ENCODE measurements at places on chromosomes 6 and 20.

DNA sequence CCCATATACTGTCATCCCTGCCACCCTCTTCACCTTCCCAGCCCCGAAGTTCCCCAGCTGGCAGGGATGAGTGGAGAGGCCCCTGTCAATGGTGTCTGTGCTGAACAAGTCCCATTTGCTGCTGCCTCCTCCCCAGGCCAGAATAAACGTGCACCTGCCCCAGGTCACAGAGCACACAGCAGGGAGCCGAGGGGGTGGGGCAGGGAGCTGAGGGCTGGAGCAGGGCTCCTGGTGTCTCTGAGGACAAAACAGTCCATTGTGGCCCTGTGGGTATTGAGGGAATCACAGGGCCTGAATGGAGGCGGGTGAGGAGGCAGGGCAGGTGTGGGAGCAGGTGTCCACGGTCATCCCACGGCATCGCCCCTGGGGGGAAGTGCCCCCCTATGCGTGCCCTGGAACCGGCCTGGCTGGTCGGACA is 55.8 kb downstream of the SNAI1 start:
- no peak for DNase-seq

DNA sequence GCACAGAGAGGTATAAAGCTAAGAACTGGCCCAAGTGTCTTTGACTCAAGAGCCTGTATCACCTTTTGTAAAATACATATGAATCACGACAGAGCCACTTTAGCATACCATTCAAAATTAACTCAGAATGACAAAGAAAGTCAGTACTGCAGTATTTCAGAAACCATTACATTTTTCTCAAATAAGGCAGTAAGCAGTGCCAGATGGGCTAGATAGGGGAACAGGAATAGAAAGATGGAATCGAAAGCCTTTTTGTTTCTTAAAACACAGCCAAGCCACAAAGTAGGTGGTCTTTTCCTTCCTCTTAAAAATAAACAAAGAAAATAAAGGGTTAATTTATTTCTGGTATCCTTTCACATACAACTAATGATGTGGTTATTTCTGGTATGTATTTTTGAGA is 10.3 kb downstream of the CLDN20 start:
- DNase-seq = no peak

DNA sequence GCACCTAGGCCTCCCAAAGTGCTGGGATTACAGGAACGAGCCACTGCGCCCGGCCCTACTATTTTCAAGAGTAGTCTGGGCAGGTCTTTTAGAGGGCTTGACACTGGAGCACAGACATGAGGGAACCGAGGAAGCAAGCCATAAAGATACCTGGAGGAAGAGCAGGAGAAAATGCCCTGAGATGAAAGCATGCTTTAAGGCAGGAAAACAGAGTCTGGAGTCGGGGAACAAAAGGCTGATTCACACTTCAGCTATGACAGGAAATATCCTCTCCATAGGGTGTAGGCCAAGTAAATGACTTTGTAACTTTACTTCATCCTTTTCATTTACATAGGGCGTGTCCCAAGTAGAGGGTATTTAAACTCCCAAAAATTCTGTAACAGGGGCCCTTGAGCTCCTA is 4.3 kb upstream of the SERINC3 start:
- DNase-seq = no peak

DNA sequence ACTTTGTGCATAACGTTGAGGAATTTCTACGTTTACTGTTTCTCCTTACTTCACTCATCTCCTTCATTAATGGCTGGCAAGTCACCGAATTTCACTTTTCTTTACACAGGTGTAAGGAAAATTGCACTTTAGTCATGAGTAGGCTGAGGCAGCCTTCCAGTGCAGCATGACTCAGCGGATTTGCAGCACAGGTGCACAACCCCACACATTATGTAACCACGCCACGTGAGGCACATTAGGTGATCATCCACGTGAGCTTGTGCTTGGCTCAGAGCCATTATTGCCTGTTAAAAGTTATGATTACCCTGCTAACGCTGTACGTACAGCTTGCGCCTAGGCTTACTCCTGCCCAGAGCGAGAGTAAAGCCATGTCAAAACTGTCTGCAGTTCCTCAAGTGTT is 158.8 kb downstream of the NKAIN2 start:
- no peak for DNase-seq

DNA sequence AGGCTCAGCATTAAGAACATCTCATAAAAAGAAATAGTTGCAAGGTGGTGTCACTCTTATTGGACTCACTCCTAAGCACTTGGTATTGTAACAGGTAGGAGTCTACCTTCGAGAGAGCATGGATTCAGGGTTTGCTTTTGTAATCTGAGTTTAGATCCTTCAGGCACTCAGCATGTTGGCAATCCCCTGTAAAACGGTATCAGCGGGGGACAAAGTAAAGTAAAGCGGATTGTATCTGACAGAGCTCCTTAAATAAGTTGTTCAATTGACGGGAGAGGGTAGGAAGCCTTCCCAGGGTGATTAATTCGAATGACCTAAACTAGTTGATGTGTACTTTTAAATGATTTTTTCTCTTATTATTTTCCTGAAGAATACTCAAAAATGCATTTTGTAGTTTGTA is 869.8 kb upstream of the EPHA7 start:
- DNase-seq = no peak

DNA sequence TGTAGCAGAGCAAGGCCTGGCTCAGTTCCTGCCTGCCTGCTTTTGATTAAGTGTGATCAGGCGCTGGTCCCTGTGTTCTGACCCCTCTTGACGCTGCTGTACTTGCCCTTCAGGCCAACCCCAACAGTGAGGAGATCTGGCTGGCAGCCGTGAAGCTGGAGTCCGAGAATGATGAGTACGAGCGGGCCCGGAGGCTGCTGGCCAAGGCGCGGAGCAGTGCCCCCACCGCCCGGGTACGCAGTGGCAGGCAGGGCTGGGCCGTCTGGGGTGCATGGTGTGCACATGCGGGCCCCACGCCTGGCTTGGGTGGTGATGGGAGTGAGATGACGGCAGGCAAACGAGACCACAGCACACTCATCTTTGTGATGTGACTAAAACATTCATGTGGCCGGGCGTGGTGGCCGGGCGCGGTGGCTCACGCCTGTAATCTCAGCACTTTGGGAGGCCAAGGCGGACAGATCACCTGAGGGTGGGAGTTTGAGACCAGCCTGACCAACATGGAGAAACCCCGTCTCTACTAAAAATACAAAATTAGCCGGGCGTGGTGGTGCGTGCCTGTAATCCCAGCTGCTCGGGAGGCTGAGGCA is 10.1 kb upstream of the C20orf204 start:
- no peak for DNase-seq

- no peak for DNase-seq
Observed at GRCh38 chr6:125262016-125263013, 39.5 kb downstream of the HDDC2 start.

- DNase-seq = no peak
Observed at GRCh38 chr6:136307351-136307750, 17.7 kb upstream of the BCLAF1 start.

- DNase-seq = no peak
Observed at GRCh38 chr6:98747960-98748359, 86.4 kb upstream of the POU3F2 start.

GRCh38 chr6:128595544-128595943 is 75.1 kb upstream of the PTPRK start:
- DNase-seq = no peak

DNA sequence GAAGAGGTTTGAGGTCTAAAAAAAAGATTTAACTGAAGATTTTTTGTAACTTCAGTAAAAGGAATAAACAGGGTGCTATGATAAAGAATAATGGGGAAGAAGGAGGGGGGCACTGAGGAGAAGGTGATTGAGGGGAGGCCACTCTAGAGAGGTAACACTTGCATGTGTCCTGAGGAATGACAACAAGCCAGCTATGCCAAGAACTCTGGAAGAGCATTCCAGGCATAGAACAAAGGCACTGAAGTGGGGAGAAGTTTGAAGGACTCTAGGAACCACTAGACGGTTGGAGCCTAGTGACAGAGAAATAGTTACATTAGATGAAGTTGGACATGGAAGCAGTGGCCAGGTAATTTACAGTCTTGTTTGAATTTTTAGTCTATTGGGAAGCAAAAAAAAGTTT is 10.8 kb upstream of the SF3B5 start:
- no peak for DNase-seq

DNA sequence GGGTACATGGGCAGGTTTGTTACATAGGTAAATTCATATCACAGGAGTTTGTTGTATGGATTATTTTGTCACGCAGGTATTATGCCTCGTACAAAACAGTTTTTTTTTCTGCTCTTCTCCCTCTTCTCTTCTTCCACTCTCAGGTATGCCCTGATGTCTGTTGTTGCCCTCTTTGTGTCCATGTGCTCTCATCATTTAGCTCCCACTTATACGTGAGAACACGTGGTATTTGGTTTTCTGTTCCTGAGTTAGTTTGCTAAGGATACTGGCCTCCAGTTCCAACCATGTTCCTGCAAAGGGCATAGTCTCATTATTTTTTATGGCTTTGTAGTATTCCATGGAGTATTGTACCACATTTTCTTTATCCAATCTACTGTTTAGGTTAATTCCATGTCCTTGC is 65.7 kb downstream of the UNC5CL start:
- no peak for DNase-seq

DNA sequence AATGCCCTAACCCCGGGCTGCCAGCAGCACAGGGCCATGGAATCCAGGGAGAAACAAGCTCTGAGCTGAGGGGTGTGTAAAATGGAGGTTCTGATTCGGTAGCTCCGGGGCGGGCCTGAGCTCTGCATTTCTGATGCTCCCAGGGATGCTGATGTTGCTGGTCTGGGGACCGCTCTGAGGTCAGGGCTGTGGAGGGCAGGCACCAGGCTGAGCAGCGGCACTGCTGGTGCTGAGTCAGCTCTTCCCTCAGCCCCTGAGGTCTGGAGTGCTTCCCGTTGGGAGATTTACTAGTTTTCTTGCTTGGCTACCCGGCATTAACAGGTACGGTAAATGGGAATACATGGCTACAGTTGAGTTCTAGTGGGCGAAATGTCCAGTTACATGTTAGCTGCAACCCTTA is 18.6 kb upstream of the CST3 start:
- no peak for DNase-seq

GRCh38 chr6:143745166-143746133 is 67.7 kb downstream of the PHACTR2 start:
- DNase-seq = peak; percentile 51

DNA sequence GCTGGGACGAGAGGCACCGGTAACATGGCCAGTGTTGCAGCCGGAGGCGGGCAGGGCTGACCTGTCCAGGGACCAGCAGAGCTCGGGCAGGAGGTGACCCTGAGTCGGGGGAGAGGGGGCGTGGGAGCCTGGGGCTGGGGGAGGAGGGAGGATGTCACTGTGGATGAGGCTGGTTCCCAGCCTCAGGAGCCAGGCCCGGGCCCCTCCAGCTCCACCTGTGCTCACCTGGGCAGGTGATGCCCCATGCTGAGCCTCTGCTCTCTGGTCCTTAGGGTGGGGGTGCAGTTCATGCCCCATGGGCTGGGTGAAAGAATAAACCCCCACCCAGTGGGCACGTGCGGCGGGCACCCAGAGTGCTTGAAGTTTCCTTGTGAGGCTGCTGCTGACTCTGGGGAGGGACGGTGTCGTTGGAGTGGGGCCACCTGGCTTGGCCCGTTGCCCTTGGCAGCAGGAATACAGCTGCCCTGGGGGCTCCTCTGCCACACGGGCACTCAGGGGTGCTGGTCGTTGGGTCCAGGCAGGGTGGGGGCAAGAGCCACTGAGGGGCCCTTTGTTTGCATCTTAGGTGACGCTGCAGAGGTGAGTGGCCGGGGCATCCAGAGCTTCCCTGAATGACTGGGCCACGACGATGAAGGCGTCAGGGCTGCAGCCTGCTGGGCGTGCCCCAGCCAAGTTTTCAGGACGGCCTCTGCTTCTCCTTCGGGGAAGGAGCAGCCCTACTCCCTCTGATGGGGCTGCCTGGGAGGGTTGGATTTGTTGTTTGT is 24.7 kb upstream of the BHLHE23 start:
- DNase-seq = no peak

- DNase-seq = no peak
Observed at GRCh38 chr6:77774457-77774856, 121.6 kb downstream of the MEI4 start.

All from NCI-H2227 treated with DMSO at 0.1 percent for 48 hours (cell line).